ENCODE measurements at places on chromosomes 1 and 21.

GRCh38 chr1:181647314-181648035, 164.2 kb downstream of the CACNA1E start:
- no peak for DNase-seq

GRCh38 chr1:81463936-81464837, 336.5 kb upstream of the ADGRL2 start:
- no peak for DNase-seq

DNA sequence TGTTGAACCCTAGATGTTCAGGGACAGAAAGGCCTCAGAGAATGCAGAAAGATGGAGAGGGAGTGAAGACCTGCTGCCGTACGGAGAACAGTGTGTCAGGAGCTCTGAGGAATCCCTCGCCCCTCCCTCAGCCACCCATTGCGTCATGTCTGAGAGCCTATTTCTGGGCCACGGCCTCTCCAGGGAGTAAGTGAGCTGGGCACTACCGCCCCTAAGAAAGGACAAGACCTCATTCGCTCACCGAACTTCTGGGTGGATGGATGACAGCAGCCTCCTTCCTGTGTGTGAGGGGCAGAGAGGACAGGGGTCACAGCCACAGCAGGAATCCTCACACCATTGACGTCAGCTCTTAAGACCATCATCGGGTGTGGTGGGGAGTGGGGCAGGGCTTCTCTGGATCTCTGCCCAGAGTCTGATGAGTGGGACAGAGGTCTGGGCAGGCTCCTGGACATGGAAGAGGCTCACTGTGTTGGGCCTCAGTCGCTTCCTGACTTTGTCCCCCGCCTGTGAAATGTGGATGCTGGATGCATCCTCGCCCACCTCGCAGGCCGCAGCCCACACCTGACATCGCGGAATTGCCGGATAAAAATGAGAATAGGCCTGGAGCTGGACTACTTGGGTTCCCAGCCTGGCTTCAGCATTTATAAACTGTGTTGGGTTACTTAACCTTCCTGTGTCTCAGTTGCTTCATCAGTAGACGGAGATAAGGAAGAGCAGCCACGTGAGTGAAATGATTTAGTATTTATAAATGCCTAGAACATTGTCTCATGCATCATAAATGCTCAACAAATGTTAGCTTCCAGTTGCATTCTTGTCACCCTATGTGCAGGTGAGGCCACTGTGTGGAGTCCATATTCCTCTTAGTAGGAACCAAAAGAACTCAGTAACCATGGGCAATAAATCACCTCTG, 238.6 kb downstream of the TRABD2B start:
- no peak for DNase-seq

DNA sequence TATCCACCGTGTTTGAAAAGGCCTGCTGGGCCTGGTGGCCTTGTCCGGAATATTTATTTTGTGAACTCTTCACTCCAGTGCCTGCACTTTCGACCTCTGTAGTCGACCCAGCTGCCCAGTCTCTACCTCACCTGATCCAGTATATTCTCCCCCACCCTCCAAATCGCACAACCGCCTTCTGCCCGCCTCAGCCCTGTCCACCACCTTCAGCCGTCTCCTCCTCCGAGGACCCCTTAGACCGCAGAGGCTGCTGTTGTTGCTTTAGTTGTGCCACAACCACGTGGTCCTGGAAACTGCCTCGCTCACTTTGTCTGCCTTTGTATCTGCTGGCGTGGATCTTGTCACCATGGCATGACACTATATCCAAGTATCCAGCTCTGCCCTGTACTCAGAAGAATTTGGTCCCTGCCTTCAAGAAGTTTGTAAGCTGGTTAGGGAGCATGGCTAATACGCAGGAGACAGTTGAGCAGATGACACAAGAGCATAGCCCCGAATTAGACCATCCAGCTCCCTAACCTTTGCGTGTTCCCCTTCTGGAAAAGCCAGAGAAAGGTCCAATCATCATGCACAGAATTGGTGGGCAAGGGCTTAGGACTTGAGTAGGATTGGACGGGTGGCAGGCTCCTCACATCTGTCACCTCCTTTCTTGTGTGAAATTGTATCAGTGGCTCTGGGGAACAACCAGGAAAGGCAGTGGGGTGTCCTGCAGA, 1.5 kb downstream of the PHGDH start:
- no peak for DNase-seq

GRCh38 chr21:16455526-16455925, 725.7 kb downstream of the USP25 start:
- no peak for DNase-seq

GRCh38 chr1:208040821-208041297, 129.9 kb upstream of the CD34 start:
- no peak for DNase-seq

DNA sequence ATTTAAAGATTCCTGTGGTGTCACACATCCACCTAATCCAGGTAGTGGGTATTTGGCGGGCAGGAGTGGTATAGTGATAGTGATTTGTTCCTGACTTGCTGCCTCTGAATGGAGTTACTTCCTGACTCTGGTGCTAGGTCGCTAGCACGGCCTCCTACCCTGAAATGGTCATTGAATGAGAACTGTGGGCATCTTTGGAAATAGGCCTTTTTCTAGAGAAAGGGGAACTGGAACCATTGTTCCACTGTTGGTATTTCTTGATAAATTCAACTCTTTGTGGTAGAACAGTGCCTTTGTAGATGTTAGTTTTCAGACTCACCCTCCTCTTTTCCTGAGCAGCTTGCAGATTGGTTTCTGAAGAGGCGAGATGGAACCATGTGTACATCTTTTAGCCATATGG, 1.5 kb downstream of the QSOX1 start:
- DNase-seq: no peak

GRCh38 chr21:14916676-14917141, 148.1 kb downstream of the NRIP1 start:
- DNase-seq: no peak

DNA sequence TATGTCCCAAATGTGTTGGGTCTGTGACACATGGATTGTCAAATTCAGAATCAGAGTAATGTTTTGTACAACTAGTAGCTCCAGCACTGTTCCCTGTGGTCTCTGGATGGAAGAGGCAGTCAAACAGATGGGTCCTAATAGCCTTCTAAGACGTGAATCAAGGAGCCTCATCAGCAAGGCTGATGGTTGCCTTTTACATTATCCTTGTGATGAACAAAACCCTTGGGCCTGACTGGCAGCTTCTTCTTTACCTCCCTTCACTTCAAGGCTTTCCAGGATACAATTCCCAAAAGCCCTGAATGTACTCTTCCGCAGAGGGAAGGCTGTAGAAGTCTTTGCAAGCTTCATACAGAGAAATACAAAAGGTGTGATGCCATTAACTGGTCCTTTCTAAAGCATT, 633.3 kb downstream of the USP25 start:
- DNase-seq: no peak

- DNase-seq: no peak
Measured at GRCh38 chr1:43177691-43178090, 5.6 kb downstream of the CFAP57 start.

- DNase-seq: no peak
Measured at GRCh38 chr1:87150143-87150542, 178.5 kb upstream of the LMO4 start.

- DNase-seq: peak; percentile 20
Measured at GRCh38 chr1:228275430-228276173, 67.8 kb downstream of the OBSCN start.

- DNase-seq: no peak
Measured at GRCh38 chr1:225111000-225111399, 181.5 kb downstream of the DNAH14 start.

- DNase-seq: no peak
Measured at GRCh38 chr21:36076878-36077655, 7.2 kb downstream of the CBR1 start.

DNA sequence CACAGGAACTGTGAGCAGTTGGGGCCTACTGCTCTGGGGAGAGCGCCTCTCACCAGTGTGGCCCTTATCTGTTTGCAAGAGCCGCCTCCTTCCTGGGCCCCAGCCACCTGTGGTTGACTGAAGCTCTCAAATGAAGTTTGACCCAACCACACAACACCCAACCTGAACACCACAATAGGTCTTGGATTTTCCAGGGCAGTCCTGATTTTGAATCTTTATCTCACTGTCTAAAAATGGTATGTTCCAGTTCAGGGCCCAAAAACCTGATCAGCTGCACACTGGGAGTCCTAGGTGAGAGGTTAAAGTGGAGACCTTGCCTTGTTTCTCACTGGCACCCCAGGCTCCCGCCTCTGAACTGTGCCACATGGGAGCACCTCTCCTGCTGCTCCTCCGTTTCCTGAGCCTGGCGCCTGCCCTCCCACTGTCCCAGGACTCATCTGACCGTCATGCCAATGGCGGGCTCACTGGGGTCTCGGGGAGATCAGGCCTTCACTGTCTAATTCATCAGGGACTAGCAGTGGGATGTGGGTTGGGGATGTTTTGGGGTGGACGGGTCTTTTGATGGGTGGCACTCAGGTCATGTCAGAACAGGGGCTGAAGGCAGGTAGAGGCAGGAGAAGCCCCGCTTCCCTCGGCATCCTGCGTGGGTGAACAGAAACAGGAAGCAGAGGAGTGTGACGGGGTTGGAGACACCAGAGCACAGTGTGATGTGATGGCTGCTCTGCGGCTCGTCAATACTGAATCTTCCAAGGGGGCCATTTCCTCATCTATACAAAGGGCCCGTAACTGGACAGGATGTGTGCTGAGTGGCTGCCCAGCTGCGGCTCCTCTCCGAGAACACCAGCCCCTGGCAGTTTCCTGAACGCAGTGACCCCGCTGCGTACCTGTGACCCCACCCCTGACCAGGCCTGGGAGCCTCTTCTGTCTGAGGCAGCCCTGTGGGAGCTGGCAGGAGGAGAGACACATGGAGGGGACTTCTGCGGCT, 59.6 kb upstream of the ITPKB start:
- DNase-seq: no peak

GRCh38 chr21:44874497-44875315, 1.2 kb upstream of the PTTG1IP start:
- peak; percentile 55 for DNase-seq

GRCh38 chr1:204775546-204775945, 90.0 kb upstream of the LRRN2 start:
- DNase-seq: no peak

- no peak for DNase-seq
Measured at GRCh38 chr1:30446508-30446907, 276.9 kb downstream of the MATN1 start.

DNA sequence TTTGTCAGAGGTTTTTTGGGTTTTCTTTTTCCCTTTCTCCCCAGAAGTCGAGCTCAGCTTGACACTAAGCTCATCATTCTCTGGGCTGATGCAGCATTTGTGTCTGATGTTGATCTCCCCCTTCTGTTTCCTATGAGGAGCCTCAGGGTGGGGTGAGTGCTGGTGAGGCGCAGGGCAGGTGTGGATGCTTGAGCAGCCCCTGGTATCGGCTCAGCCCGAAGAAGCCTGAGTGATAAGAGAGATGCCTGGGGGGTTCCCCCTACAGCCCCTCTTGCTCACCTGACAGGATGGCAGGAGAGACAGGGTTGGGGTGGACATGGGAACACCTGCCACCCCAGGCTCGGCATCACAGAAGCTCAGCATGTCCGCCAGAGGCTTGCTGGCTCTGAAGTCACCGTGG, 239.0 kb downstream of the RHOU start:
- no peak for DNase-seq

GRCh38 chr1:222865718-222866117, 50.9 kb downstream of the DISP1 start:
- no peak for DNase-seq

GRCh38 chr1:201036188-201036842, 12.8 kb upstream of the KIF21B start:
- DNase-seq: no peak

- DNase-seq: no peak
Measured at GRCh38 chr1:226576601-226577000, 28.0 kb downstream of the STUM start.

GRCh38 chr1:83960669-83961277, 38.2 kb downstream of the TTLL7 start:
- no peak for DNase-seq

DNA sequence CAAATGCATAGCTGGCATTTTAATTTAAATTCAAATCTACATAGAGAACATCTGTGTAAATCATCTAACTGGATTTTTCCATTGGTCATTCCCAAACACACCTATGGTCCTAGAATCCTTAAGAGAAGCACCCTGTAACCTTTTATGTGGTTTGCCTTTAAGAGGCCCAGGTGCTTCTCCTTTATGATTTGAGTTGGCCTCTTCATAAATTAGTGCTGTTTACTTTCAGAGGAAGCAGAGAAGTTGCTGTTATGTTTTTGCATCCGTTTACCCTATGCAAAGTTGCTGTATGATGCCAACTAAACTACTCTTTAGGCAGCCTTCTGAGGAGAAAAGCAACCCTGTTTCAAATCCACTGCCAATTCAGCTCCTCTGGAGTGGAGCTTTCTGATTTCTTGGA, 193.8 kb downstream of the HS2ST1 start:
- DNase-seq: no peak

DNA sequence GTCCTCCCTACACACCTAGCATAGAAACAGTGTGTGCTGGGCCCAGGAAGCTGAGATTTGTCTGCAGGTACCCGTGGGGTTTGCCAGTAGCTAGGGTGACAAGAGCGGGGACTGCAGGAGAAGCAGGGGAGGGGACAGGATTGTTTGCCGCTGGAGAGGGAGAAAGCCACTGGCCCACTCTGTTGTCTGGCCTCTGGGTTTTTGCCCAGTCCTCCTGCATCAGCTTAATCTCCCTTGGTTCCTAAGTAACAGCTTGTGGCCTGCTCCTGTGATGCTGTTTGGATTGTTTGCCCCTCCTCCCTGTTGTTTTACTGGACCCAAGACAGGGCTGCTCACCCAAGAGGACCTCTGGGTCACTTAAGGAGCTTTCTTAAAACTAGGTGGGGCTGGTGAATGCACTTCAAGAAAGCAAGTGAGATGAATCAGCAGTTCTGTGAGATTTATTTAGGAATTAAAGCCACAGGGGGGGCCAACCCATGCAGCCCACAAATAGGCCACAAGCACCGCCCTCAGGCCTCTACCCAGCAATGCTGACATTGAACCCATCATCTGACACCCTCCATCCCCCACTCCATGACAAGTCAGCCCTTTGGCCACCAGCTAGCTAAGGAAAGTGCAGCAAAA, 142.8 kb downstream of the ZZZ3 start:
- DNase-seq: no peak
